ENCODE measurements at places on chromosomes 11 and 22.

GRCh38 chr11:65817835-65818680 lies 15.7 kb upstream of the SNX32 start:
- peak; percentile 100 for DNase-seq

- no peak for DNase-seq
These were observed 348.3 kb upstream of the B3GAT1 start for GRCh38 chr11:134760299-134760698.

- DNase-seq = no peak
These were observed 5.3 kb upstream of the HORMAD2 start for GRCh38 chr22:30074994-30075393.

- peak; percentile 67 for DNase-seq
These were observed 525 bp downstream of the BIK start for GRCh38 chr22:43110927-43111623.

DNA sequence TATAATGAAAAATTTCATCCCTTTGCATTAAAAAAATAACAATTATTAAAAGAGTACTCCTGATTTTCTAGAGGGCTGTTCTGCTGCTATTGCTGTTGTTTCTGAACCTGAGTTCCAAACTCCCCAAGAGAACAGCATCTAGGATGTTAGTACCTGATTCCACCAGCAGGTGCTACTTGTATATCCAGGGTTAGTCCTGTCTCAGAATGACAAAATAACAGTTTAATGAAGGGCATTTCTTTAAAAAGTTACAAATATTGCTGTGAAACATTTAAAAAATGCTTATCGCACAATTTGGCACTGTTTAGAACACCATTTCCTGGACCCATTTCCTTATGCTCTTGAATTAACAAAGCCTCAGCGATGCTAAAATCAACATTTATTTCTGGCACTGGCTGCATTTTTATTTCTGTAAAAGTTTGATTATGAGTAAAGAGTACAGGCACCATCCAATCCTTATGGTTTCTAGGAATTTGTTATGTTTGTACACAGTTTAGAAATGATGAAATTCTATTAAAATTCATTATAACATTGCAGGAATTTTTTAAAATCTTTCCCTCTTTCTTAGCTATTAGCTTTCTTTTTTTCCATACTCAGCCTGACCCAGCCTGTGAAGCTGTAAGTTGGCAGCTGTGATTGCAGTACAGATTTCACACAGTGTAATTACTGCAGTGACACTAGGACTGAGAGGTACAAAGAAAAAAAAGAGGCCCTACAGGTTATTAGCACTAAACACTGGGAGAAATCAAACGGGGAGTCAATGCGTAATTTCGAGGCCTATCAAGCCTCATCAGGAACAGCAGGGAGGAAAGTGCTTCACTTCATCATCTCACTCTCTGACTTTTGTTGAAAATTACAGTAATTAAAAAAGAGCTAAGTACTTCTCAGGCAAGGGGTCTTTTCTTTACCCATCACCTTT lies 208.8 kb downstream of the DCDC1 start:
- DNase-seq = no peak

DNA sequence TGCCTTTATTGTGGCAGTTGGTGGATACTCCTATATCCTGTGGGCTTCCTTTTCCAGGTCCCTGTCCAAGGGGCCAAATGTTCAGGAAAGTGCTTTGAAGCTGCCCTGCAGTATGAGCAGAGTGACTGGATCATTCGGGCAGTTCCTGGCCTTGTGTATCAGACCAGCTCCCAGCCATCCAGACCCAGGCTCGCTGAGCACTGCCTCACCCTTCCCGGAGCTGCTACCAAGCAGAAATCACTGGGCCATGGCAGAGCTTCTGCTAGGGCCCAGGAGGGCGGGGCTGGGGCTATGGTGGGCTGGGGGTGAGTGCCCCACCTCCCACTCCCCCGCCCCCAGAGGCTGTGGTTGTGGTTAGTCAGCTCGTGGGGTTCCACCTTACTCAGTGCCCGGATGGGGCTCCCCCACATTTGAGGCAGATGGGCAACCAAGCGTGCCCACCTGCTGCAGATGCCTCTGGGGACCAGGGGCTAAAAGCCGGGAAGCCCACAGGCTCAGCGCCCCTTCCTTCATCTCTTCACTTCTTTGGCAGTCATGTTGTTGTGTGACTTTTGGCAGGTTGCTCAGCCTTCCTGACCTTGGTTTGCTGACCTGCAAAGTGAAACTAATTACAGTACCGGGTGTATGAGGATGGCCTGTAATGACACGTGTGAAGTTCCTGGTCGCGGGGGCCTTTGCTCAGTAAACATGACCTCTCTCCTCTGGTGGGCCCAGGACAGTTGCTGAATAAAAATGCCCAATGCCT lies 2.1 kb upstream of the LRRC32 start:
- no peak for DNase-seq
